ENCODE measurements at places on chromosomes 12 and 14.

- no peak for DNase-seq
These were observed 20.6 kb upstream of the ITGA5 start for GRCh38 chr12:54439521-54440255.

- DNase-seq: no peak
These were observed 3.4 kb downstream of the RTL1 start for GRCh38 chr14:100899884-100900771.

DNA sequence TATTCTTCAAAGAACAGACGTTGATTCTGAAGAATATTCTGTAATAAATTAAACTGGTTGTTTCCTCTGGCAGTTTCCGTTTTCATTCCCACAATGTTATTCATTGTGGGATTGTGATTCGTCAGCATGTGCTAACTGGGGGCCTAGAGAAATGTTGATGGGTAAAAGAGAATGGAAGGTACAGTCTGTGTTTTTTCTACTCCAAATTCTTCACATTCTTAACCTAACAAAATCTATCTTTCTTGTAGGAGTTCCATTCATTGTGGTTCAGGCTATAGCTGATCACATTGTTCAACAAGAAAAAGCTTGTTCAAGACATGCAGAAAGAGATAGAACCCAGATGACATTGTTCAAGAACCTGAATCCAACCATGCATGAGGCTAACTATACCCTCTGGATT lies 5.9 kb downstream of the CD163 start:
- no peak for DNase-seq

DNA sequence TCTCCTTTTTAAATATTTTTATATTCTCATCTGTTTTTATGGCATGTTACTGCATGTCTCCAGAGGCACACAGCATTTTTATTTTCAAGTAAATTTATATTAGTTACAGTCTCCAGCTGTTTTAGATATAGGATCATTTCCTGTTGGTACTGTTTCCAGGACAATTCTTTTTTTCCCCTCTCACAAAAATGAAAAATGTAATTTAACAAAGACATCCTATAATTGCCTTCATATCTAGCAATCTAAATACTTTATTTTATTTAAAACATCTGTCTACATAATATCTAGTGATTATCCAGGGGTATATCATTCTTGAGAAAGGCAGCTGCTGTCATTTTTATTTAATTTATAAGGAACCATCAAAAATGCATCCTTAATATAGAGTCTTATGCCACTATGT lies 272.4 kb upstream of the NPAS3 start:
- no peak for DNase-seq

Data from HS-5 (cell line).